ENCODE measurements at places on chromosomes 4 and X.

GRCh38 chr4:182653596-182653995 is 263.6 kb downstream of the DCTD start:
- DNase-seq: no peak

DNA sequence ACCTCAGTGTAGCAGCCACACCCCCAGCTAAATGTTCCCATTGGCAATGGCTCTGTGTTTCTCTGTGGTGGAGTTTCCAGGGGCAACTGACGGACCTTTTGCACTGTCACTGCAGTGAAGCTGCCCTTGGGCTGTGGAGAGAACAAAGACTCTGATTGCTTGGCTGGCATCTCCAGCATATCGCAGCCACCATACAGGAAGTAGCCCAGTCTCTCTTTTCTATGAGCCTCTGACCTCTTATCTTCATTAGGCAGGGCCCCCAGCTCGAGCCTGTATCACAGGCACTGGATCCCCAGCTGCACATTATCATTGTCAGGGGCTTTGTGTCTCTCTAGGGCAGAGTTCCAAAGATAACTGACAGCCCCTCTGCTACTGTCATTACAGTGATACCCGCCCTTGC is 483.5 kb downstream of the ARAP2 start:
- DNase-seq: no peak

DNA sequence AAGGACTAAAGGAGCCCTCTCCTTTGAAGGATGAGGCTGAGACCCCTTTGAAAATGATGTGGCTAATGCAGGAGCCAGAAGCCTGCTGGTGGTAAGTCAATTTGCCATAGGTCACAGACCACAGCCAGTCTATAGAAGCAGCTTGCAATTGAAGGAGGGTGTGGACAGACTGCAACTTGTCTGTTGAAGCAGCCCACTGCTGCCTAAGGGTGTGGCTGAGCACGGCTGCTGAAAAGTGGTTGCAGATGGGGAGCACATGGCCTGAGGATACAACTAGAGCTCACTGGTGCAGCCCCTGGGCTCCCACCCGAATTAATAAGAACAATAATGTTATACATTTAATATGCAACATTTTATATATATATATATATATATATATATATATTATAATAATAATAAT is 11.4 kb upstream of the EXOC1L start:
- DNase-seq: no peak

GRCh38 chrX:41828826-41829225 is 94.5 kb downstream of the CASK start:
- DNase-seq: no peak

DNA sequence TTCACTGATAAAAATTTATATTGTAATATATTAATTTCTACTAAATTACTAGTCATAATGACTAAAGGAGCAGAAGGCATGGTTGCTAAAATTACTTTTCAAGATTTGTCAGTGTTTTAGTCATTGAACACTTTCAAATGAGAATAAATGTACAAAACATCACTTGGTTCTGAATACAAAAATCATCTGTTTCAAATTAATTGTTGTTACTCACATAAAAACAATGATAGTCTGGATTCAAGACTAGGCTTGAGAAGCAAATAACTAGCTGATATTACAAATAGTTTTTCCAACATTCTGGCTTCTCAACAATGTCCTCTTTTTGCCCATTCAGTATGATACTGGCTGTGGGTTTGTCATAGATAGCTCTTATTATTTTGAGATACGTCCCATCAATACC is 112.5 kb downstream of the ANAPC10 start:
- no peak for DNase-seq

GRCh38 chr4:156948133-156948532 is 23.5 kb downstream of the PDGFC start:
- no peak for DNase-seq

DNA sequence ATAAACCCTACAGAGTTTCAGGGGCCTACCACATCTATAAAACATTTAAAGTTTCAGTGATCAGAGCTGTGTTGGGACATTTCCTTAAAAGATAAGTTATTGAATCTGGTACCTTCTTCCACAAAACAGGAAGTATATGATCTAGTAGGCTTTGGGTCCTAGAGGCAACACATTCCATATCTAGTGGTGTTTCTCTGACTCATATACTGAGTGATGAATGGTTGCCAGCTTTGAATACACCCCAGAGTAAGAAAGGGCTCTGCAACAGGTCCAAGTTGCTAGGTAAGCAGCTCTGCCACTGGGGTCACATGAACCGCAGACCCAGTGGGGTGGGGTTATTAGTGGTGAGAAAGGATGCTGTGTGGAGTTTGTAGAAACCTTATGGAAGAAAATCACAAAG is 32.4 kb upstream of the BLTP1 start:
- no peak for DNase-seq

GRCh38 chr4:100317032-100317864 is 127.0 kb upstream of the DDIT4L start:
- DNase-seq: no peak

- DNase-seq: no peak
Measured at GRCh38 chr4:68337004-68337403, 12.9 kb downstream of the YTHDC1 start.

DNA sequence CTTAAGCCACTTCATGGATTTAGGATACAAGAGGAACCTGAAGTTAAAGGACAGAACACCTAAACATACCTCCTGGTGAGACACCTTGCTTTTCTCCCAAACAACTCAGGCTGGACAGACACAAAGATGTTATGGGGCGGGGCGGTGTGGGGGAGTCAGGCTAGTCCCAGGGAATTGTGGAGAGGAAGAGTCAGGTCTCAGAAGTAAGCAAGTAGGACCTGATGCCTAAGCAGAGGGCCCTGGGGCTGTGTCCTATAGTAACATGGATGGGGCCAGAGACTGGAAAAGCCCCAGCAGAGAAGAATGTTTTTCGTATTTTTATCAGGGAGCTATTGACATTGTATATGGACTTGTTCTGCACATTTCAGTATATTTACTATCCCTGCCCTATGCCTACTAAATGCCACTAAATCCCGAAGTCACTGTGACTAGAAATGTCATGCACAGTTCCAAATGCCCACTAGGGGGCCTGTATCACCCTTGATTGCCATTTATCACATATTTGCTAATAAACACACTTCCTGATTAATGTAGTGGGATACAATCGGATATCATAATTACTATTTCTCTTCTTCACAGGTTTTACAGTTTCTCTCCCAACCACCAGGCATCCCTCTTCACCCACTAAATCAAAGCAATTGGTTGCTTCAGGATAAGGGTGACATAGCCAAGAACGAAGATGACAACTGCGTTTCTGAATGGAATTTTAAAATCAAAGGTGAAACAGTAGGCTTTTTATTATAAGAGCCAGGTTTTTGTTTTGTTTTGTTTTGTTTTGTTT is 23.8 kb upstream of the ARHGAP10 start:
- DNase-seq: peak; percentile 30

- DNase-seq: no peak
Measured at GRCh38 chrX:126550816-126551215, 1.8 kb downstream of the DCAF12L1 start.

DNA sequence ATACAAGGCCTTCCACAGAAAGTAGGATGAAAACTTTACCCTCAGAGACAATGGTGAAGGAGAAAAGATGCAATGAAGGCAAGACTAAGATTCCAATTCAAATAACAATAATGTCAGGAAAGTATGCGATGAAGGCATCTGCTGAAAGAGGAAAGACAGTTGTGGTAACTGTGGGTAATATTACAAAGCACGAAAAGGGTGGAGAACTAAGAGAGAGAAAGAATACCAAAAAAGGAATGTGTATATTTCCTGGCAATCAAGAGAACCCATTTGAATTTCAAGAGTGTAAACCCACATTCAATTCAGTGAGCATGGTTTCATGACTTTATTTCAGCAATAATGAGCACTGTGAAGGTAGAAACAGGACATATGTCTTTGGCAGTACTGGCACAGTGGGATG is 225.5 kb downstream of the PALLD start:
- no peak for DNase-seq

DNA sequence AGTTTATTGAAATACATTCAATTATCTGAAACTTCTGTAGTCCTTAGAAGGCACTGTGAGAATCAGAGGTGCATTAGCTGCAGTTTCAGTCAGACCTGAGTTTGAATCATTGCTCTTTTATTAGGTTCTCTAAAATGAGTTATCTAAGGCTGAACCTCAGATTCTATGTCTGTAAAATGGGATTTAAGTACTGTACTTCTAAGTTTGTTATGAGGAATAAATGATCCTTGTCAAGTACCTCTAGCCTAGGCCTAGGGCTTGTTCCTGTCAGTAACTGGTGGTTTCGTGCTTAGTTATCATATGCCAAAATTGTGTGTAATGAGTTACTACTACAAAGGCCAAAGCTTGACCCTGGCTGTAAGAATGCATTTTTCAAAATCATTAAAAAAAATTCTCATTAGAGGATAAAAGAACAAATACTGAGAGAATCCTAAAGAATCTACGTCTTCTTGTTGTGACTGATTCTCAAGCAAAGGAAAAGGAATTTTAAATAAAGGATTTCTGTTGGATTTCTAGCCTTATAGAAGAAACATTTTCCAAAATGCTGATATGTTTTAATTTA is 65.8 kb downstream of the SLIT2 start:
- DNase-seq: no peak

DNA sequence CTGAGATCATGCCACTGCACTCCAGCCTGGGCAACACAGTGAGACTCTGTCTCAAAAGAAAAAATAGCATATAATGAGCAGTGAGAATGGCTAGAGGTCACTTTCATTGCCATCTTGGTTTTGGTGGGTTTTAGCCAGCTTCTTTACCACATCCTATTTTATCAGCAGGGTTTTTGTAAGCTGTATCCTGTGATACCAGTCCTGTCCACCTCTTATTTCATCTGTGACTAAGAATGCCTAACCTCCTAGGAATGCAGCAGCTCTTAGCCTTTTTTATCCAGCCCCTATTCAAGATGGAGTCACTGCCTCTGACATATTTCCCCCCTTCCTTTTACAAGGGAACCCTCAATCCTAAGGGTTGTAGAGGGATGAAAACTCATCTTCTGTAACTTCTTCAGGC is 26.1 kb upstream of the IGFBP7 start:
- DNase-seq: no peak

DNA sequence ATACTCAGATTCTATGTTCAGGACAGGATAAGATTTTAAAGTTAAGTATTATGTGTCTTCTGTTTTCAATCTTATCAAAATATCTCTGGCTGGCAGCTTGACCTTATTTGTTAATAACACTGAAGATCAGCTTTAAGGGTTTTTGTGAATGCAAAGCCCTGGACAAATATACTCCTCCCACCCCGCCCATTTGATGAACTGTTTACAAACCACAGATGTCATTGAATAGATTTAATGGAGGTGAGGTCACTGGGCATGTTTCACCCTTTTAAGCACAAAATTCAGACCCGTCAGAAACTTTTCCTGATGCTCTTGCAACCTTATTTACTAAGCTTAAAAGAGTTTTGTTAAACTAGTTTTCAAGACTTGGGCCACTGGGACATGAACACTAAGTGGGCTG is 10.1 kb upstream of the CXCL8 start:
- DNase-seq: no peak

GRCh38 chr4:10866666-10867065 is 182.1 kb upstream of the CLNK start:
- no peak for DNase-seq

GRCh38 chr4:114998316-114998715 is 115.1 kb downstream of the NDST4 start:
- no peak for DNase-seq

DNA sequence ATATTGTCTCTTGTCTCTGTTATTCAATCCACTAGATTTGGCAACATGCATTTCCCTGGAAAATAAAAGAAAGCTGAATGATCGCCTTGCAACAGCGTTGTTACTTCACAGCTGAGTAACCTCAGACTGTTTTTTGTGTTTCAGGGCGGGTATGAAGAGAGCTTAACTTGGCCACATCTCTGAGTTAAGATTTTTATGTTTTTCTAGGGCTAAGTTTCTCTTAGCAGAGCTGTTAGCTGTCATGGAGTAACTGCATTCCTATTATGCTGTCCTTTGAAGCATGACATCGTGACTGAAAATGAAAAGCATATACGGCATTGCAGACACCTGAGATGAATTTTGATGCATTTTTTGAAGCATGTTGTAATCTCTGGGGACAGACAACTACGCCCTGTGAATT is 1798.9 kb downstream of the PCDH7 start:
- DNase-seq: no peak

- DNase-seq: no peak
Measured at GRCh38 chr4:41196633-41197332, 17.6 kb downstream of the APBB2 start.

- no peak for DNase-seq
Measured at GRCh38 chr4:112857461-112857860, 192.0 kb upstream of the ANK2 start.

DNA sequence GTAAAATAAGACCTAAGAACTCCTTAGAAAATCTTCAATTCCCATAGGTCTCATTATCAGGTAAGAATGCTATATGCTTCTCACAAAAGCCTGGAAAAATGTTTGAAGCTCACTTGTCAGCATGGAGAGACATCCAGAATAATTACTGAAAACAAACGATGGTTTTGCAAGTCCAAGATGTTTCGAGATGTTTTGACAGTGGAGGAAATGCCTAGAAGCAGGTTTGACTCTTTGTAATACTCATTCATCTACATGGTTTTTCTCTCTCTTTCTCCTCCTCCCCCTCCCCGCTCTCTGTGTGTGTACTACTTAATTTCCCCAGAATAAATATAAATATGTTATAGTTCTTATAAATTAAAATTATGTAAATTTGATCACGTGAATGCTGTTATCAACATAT is 131.9 kb upstream of the NR3C2 start:
- DNase-seq: no peak

DNA sequence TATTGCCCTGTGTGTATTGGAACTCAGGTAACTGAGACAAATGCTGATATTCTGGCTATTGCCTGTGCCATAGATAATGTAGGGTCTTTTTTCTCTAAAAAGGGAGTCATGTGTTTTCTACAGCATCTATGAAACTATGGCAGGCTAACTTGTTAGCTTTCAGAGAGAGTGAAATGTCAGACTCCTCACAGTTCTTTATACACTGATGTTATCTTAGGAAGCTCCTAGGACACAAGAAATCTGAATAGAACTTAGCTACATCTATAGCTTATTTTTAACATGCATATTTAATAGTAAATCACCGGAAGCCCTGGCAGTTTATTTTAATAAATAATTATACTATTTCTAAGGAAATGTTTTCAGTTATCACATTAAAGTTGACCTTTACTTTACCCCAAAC is 369.6 kb downstream of the NAF1 start:
- DNase-seq: no peak

GRCh38 chr4:8571702-8572685 is 8.2 kb upstream of the GPR78 start:
- no peak for DNase-seq

DNA sequence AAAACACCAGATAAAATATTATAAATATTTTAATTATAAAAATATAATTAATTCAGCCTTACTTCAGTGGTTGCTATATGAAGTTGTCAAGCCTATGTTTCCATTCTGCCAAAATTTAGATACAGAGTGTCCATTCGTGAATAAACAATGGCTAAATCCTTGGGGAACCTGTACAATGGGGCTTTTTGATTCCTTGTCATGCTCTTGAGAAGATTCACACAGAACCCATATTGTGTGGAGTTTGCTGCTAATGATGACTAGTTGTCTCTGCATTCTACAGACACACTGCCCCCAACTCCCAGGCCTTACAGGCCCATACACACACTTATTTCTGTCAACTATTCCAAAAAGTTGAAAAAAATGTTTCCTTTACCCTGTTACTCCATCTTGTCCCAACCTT is 33.4 kb upstream of the MAGEC2 start:
- DNase-seq: no peak

- DNase-seq: no peak
Measured at GRCh38 chr4:100461807-100462605, 55.8 kb downstream of the EMCN start.

- DNase-seq: no peak
Measured at GRCh38 chr4:31682796-31683195, 962.6 kb downstream of the PCDH7 start.

All from stimulated activated CD4-positive, alpha-beta T cell treated with anti-CD3 and anti-CD28 coated beads, Interleukin-12 subunit alpha, Interleukin-12 subunit beta, amount 100 ng/mL, for 4 hours (primary cell).